Pancreas (tissue), 10 donors: ENCODE measurements at places on chromosomes 13 and 19. TPM values are rescaled to one million over a fixed set of nuclear protein-coding genes. Genes with fewer than 3 reads are reported as not detected.

DNA sequence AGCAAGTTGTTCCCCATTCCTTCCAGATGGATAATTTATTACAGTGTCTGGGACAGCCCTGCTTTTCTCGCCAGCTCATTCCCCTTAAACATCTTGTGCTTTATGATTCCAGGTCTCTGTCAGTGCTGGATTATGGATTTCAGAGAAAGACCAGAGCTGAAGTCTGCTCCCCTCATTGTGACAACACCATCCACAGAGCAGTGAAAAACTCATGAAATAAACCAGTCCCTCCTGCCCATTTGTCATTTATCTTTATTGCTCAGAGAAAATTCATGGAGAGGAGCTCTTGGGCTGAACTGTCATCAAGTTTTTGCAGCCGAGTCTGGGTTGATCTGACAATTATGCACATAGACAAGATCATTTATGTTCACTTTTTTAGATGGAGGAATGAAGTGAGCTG lies 92.7 kb upstream of the GPR12 start:
- DNase-seq: no peak
- no peaks in the 10 kb centered on the region for H3K27me3 ChIP-seq
- H3K27ac ChIP-seq: no peak overlapping the region
- H3K4me1 ChIP-seq: no peaks in the 10 kb centered on the region
- H3K36me3 ChIP-seq: no peaks in the 10 kb centered on the region

GRCh38 chr13:47126432-47126831 lies 229.6 kb upstream of the HTR2A start:
- no peak overlapping the region for H3K27ac ChIP-seq
- no peaks in the 10 kb centered on the region for H3K36me3 ChIP-seq
- H3K4me1 ChIP-seq: no peaks in the 10 kb centered on the region

- no peak for DNase-seq
- H3K36me3 ChIP-seq: no peaks in the 10 kb centered on the region
- H3K4me1 ChIP-seq: peaks cover 3% of the 10 kb centered on the region
- H3K4me3 ChIP-seq: no peak overlapping the region
These were observed 48.1 kb downstream of the CRTC1 start for GRCh38 chr19:18731562-18732008.

DNA sequence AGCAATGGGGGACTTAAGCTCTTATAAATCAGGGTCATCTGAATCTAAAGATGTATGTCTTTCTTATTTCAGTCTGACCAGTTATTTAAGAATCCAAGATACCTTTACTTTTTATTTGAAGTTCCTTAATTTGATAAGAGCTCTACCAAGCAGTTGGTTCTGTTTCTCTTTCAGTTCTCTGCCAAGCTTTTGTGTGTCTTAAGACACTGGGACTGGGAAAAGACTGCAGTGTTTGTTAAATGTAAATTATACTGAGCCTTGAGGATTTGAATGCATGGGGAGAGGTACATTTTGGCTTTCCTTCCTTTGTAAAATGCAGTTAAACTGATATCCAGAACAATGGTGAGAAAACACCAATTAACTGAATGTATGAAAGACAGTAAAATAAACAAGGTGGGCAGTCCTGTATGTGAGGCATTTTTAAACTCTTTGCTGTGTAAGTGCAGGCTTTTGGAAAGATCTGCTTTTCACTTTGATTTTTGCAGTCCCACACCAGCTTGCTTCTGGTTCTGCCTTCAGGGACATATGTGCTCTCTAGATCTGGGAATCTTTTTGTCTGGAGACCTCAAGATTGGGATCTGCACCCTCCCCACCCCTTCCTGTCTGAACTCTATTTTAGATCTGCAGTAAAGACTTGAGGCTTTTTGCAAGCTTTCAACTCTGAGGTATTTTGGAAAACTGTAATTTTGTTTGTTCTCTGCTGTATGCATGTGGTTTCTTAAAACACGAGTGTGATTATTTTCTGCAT lies 77.6 kb downstream of the LRCH1 start:
- no peaks in the 10 kb centered on the region for H3K27me3 ChIP-seq
- DNase-seq: no peak
- no peak overlapping the region for H3K4me3 ChIP-seq
- no peak overlapping the region for H3K27ac ChIP-seq

DNA sequence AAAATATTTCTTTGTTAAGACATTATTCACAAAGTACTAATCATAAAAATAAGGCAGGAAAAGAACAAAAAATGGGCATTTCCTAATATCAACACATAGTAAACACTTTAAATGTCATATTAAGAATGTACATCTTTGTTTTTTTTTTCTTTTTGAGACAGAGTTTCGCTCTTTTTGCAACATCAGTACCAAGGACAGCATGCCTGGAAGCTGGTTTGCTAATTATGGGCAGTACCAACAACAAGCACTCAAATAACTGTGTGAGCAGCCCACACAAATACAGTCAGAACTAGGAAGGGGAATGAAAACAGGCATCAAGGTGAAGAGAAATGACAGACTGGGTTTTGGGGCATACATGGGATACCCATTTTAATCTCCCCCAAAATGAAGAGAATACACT lies 788.0 kb upstream of the SLITRK1 start:
- no peaks in the 10 kb centered on the region for H3K27me3 ChIP-seq
- no peak overlapping the region for H3K4me3 ChIP-seq
- no peak for DNase-seq

DNA sequence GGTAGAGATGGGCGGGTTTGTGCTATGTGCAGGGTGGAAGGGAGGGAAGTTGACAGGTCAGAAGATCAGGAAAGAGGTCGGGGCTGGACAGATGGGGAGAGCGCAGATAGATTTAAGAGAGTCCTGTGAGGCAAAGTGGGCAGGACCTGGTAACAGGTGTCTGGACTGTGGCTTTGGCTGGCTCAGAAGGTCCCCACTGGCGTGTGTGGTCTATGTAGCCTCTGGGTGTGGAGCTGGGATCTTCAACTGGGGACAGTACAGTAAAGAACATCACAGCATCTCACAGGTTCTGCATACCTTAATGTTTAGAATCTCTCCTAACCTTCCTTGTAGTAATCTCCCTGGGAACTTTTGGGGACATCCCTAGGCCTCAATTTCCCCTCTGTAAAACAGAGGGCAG lies 17.7 kb downstream of the CKM start:
- no peak overlapping the region for H3K27ac ChIP-seq
- H3K36me3 ChIP-seq: no peaks in the 10 kb centered on the region
- no peaks in the 10 kb centered on the region for H3K4me1 ChIP-seq
- no peaks in the 10 kb centered on the region for H3K27me3 ChIP-seq

DNA sequence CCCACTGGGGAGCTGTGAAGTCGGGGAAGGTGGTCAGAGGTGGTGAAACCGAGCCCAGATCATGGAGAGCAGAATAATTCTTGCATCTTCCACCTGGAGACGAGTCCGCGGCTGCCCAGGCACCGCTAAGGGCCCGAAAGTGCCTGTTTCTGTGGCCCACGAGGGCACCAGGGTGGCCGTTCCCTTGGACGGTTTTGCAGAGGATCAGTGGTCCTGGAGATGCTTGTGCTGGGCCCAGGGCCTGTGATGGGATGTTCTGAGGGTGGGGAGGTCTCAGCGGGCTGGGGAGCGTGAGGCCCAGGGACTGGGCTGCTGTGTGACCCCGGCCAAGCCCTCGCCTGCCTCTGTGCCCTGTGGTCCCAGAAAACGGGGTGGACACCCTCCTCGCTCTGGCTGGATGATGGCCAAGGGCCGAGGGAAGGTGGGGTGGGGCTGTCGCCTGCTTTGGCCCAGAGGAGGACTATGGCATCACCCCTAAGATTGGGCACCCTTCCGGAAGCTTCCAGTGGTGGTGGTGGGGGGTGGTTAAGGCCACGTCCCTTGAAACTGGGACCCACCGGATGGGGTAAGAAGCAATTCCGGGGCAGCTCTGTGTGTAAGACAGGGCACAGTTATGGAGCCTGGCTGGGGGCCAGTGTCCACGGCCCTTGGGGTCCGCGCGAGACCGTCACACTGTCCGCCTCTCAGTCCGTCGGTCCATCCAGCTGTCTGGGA lies 51.3 kb upstream of the NFIC start:
- no peak for DNase-seq
- H3K4me3 ChIP-seq: no peak overlapping the region
- H3K4me1 ChIP-seq: no peaks in the 10 kb centered on the region
- H3K36me3 ChIP-seq: no peaks in the 10 kb centered on the region
- H3K27ac ChIP-seq: no peak overlapping the region

GRCh38 chr13:112783978-112784371 lies 94.1 kb downstream of the ATP11A start:
- no peak overlapping the region for H3K4me3 ChIP-seq
- H3K4me1 ChIP-seq: no peaks in the 10 kb centered on the region
- DNase-seq: no peak
- H3K36me3 ChIP-seq: no peaks in the 10 kb centered on the region

DNA sequence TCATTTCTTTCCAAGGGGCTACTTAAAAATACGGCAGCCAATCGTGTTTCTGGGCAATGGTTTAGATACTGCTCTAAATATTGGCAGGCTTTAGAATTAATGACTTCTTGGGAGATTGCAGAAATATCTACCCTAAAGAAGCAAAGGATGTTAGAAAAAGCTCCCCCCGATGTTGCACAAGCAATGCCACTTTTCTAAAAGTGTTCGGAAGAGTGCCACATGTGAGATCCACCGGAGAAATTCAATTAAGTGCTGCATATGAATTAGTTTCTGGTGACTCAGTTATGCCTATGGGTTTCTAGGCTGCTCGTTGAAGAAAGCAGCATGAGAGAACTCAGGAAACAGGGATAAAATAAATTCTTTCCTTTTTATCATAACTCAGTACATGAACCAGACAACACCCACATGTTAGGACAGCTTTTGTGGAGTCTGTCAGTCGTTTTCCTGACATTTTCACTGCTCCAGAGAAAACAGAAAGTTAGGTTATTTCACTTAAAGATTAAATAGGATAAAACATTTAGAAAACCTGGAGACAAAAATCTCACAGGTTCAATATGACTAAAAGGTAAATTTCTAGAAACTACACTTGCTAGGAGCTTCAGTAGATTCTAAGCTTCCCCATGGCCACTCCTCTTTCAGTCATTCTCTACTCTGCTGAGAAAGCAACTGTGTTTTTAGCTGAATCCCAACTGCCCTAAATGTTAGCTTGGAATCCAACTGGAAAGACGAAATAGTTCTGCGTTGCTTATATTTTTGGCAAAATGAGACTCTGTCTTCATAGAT lies 244.7 kb downstream of the DCLK1 start:
- no peak for DNase-seq
- no peaks in the 10 kb centered on the region for H3K27me3 ChIP-seq
- no peaks in the 10 kb centered on the region for H3K4me1 ChIP-seq
- no peaks in the 10 kb centered on the region for H3K36me3 ChIP-seq
- no peak overlapping the region for H3K27ac ChIP-seq

DNA sequence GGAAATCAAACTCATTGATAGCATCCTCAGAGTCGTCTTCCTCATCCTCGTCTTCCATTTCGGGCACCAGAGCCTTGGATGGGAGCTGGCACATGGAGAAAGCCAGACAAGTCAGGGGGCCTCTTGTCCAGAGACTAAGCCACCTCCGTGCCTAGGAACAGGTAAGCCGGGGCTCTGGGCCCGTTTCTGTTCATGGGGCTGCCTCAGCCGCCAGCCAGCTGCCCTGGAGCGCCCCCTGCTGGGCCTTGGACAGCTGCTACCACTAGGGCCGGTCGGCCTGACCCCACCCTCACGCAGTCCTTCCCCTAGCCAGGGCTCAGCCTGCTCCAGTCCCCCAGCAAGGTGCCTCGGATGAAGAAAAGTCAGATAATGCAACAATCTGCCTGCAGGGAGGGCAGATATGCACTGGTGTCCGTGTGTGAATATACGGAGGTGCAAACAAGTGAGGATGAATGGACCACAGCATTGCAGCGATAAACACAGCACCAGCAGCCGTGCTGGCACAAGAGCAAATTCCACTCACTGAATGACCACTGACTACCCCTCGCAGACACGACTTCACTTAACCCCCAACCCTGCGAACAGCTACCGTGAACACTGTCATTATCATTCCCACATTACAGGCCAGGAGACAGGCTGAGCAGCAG lies 11.9 kb upstream of the PRKD2 start:
- no peak for DNase-seq
- H3K4me3 ChIP-seq: no peak overlapping the region
- no peaks in the 10 kb centered on the region for H3K4me1 ChIP-seq
- H3K27ac ChIP-seq: no peak overlapping the region

GRCh38 chr19:29090783-29091526 lies 122.0 kb downstream of the UQCRFS1 start:
- no peaks in the 10 kb centered on the region for H3K36me3 ChIP-seq
- H3K4me3 ChIP-seq: no peak overlapping the region
- H3K27me3 ChIP-seq: no peaks in the 10 kb centered on the region

DNA sequence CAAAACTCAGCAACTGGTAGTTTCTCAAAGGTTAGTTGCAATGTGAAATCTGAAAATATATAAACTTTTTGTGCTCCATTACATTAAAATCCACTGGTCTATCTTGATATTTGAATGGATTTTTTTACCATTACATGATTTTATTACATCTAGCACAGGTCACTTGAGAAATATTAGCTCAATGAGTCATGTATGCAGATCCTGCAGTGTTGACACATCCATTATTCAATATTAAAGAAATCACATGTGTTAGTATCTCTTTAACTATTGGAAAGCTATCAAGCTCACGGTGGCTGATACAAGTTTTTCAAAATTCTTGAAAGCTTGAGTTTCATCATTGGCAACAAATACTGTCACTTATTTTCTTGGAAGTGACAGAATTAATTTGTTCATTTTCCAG lies 373.9 kb upstream of the TSHZ3 start:
- no peaks in the 10 kb centered on the region for H3K27me3 ChIP-seq
- H3K27ac ChIP-seq: no peak overlapping the region
- no peaks in the 10 kb centered on the region for H3K4me1 ChIP-seq
- no peak overlapping the region for H3K4me3 ChIP-seq
- no peak for DNase-seq

DNA sequence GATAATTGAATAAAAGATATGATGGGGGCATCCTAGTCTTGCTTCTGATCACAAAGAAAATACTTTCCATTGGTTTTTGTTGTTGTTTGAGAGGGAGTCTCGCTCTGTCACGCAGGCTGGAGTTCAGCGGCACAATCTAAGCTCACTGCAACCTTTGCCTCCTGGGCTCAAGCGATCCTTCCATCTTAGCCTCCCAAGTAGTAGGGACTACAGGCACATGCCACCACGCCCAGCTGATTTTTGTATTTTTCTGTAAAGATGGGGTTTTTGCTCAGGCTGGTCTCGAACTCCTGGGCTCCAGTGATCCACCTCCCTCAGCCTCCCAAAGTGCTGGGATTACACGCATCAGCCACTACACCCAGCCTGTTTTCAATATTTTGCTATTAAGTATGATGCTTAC lies 17.1 kb upstream of the PSMC4 start:
- no peak overlapping the region for H3K4me3 ChIP-seq
- H3K4me1 ChIP-seq: no peaks in the 10 kb centered on the region
- H3K27me3 ChIP-seq: no peaks in the 10 kb centered on the region
- no peak for DNase-seq
- no peaks in the 10 kb centered on the region for H3K36me3 ChIP-seq
- no peak overlapping the region for H3K27ac ChIP-seq

Gene TMEM38A
- 1.9 TPM for total RNA-seq

Gene ATCAY
- 0.09 TPM for total RNA-seq

Gene LGALS14
- not detected for total RNA-seq

Gene DLL3
- not detected for total RNA-seq

Gene PRODH2
- 6.4 TPM for total RNA-seq

Gene CLDND2
- total RNA-seq: 0.61 TPM
